ENCODE measurements at places on chromosomes 5 and 9. TPM values are rescaled to one million over a fixed set of nuclear protein-coding genes. Genes with fewer than 3 reads are reported as not detected.

- DNase-seq = no peak
Observed at GRCh38 chr5:159166416-159166815, 42.9 kb downstream of the RNF145 start.

- DNase-seq = no peak
Observed at GRCh38 chr9:83264315-83264714, 201.4 kb upstream of the RASEF start.

The ACTBL2 gene
- not detected for total RNA-seq

The YTHDC2 gene
- total RNA-seq = 12.9 TPM
